ENCODE measurements at places on chromosomes 5 and 9.

DNA sequence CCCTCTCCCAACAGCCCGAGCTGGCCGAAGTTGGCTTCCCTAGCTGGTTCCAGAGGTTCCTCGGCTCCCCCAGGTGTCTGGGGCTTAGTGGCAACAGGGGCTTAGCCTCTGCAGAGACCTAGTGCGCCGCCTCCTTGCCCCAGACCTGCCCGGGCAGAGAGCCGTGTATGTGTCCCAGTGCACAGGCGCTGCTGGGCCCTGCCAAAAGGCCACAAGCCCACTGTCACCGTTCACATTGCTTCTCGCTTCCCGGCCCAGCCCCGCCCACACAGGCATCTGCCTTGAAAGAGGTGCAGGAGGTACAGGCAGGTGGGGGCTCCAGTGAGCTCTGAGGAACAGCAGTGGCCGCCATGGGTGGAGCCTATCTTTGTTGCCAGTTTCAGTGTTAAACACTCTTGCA is 2.5 kb upstream of the CACFD1 start:
- no peak for DNase-seq

DNA sequence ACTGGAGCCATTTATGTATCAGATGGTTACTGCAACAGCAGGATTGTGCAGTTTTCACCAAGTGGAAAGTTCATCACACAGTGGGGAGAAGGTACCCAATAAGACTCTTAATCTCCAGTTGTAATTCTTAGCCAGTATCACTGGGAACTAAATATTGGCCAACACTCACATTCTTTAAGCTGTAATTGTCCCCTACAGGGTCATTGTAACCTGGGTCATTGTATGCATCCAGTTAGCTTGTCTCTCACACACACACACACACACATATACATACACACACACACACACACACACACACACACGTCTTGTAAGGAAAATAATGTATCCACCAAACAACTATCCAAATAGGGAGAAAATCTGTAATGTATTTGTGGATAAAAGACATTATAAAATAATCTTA is 113.0 kb downstream of the GIN1 start:
- DNase-seq: no peak

- no peak for DNase-seq
These were observed 473.3 kb upstream of the ZNF608 start for GRCh38 chr5:125219710-125220109.

DNA sequence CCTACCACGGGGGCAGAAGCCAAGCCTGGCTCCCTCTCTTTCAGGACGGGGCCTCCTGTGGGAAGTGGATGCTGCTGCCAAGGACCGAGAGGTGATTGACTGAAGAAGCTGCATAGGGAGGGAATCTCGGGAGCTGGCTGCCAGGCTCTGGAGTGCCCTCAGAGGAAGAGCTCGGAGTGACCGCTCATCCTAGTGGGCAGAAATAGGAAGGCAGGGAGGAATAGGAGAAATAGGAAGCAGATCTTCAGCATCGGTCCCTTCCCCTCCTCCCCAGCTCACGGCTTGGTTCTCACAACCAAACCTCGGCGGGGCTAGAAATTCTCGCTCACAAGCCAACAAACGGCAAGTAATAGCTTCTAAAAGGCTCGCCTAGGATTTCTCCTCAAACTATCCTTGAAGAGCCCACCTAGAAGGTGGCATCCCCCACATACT is 159.9 kb upstream of the RAI14 start:
- DNase-seq: peak; percentile 67

DNA sequence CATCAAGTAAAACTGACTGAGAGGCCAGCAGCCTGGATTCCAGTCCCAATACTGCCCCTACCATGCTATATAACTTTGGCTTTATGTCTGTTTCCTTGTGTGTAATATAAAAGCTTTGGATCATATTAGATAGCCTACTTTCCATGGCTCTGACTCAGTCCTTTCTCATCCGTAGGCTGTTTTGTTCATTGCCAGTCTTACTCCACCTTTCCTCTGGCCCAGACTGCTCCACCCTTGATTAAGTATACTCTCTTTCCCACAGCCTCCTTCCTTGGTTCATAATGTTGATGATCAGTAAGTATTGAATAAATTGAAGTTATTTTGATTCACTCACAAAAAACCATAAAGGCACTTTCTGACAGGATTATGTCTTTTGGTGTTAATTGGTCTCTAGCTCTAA is 1.5 kb upstream of the MRPS30 start:
- DNase-seq: no peak

DNA sequence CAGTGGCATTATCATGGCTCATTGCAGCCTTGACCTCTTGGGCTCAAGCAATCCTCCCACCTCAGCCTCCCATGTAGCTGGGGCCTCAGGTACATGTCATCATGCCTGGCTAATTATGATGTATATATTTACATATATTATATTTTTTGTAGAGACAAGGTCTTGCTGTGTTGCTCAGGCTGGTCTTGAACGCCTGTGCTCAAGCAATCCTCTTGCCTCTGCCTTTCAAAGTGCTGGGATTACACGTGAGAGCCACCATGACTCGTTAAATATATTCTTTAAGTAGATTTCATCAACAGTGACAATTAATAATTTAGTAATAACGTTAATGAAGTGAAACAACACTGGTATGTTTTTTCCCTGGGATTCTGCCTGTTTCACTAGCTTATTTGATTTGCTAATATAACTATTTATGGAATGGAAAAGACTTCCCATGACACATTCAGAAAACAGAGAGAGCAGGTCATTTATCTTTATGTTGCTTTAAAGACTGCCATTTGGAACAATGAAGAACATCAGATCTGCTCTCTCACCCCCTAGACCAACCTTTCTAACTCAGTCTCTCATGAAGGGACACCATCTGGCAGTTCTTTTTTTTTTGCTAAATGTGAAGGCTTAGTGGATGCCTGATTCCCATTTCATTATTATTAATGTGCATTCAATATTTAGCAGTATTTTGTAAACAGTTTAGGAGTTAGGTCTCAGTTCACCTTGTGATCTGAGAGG is 295.6 kb downstream of the KIF4B start:
- no peak for DNase-seq

- no peak for DNase-seq
These were observed 72.5 kb upstream of the DAPK1 start for GRCh38 chr9:87425202-87425601.

- no peak for DNase-seq
These were observed 79.2 kb downstream of the SEMA5A start for GRCh38 chr5:9466697-9467096.

DNA sequence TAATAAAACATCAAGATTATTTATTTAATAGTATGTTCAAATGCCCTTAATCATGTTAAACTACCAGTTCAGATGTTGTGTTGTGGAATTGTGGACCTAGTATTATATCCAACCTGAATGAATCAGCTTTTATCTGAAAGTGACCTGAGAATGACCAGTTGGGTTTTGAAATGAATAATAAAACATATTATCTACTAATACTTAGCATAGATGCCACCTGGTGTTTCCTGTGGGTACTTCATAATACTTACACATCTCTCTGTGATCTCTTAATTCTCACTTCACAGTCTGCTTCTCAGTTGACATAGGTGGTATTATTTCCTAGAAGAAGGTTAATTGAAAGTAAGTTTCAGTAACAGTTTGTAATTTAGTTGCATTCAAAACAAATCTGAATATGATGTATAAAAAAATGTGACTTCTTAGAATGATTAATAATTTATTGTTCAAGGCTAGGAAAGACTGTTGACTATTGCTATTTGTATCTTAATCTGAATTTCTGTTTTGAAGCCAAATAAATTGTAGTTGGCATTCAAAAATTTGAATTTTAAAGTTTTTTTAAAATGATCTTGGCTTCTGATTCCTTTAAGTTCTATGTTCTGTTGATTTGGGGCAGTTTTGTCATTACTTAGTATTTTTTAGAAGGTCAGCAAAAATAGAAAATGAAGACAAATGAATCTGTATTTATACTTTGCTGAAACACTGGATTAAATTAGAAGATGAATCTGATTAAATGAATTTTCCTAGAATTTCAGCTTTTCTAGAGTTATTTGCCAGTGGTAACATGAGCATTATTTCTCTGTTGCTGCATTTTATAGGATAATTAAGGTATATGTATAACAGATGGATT is 48.2 kb downstream of the KIF2A start:
- no peak for DNase-seq

DNA sequence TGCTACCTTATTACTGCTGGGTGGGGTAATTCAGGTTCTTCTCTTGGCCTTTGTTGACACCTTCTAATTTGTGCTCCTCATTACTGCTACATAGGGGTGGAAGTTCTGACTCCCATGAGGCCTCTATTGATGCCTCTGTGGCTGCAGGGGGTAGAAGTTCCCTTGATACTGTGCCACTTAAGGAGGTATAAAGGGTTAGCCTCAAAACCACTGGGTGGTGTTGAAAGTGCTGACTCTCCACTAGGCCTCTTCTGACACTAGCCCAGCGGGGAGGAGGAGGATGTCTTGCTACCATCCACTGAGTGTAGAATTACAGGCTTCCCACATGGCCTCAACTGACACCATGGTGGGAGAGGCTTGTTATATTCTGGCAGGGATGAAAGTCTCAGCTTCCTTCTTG is 36.7 kb upstream of the CCDC112 start:
- DNase-seq: no peak

GRCh38 chr9:6106711-6107339 is 91.4 kb upstream of the RANBP6 start:
- no peak for DNase-seq

- DNase-seq: no peak
These were observed 61.9 kb downstream of the TLE1 start for GRCh38 chr9:81627481-81627880.

DNA sequence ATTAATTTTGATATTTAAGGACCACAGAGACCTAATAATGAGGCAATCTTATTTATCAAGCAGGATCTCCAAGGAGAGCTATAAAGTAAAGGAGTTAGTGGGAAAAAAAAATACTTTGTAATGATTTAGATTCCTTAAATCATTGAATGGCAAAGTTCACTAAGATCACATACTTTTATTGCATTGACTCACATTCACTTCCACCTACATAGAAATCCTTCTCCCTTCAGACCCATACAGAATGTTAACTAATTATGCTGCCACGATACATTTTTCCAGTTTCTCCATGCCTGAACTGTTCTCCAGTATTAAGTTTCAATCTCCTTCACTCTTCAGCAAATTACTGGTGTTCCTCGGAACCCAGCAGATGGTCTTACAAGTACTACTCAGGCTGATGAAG is 388.7 kb downstream of the EFNA5 start:
- no peak for DNase-seq

DNA sequence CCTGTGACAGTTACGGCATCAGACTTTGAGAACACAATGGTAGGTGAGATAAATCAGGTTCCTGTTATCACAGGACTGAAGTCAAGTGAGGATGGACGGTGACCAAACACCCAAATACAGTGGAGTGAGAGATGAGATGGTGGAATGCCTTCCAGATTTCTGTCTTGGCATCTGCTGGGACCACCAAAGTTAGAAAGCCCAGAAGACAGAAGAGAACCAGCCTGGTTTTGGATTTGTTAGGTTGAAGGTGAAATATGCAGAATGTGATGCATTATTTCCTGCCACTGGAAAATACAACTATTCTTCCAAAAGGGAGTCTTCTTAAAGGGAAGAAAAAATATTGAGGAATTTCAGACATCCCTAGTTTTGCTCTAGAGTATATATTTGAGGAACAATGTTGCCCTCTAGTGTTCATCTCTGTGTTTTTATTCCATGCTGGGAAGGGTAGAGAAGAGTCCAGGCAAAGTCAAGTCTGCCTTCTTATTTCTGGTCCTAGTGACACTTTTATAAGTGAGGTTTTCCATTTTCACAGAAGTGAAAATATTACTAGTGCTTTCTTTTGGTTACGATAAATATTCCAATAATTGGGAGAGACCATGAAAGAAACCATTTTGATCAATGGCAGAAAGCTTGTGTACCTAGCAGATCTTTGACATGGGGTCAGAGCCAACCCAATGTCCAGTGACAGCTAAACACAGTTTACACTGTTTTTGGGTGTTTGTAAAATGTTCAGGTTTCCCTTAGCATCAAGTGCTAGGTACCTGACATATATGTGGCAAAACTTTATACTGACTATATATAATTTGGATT is 142.3 kb upstream of the ANKH start:
- peak; percentile 59 for DNase-seq

- no peak for DNase-seq
These were observed 67.8 kb downstream of the MAN2A1 start for GRCh38 chr5:109757490-109757889.

DNA sequence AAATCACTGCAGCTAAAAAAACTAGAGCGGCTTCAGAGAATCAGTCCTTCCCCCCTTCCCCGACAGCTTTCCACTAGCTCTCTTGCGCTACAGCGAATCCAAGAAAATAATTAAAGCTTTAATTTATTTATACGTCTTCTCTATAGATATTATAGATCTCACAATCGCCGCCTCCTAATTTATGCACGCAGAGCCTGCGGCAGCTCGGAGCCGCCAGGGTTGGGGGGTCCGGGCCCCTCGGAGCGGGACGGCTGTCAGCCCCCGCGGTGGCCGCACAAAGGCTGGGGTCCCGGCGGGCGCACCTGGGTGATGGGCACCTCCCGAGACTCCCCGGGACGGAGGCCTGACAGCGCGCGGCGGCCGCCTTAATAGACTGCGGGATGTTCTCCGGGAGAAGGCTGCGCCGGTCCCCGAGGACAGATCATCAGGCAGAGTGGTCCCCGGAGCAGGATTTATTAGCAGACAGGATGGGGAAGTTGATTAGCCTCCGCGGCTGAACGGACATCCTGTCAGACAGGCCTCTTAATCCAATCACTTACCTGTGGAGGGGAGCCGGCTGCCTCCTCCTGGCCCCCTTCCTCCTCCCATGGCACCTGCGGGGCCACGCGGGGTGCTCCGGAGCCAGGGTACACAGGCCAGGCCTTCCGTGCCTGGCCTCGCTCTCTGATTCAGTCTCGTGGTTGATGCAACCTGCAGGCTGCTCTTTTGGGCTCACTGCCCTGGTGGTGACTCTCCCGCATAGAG is 166.8 kb downstream of the MELK start:
- no peak for DNase-seq

- peak; percentile 52 for DNase-seq
These were observed 73.2 kb downstream of the SNCAIP start for GRCh38 chr5:122385286-122385685.

DNA sequence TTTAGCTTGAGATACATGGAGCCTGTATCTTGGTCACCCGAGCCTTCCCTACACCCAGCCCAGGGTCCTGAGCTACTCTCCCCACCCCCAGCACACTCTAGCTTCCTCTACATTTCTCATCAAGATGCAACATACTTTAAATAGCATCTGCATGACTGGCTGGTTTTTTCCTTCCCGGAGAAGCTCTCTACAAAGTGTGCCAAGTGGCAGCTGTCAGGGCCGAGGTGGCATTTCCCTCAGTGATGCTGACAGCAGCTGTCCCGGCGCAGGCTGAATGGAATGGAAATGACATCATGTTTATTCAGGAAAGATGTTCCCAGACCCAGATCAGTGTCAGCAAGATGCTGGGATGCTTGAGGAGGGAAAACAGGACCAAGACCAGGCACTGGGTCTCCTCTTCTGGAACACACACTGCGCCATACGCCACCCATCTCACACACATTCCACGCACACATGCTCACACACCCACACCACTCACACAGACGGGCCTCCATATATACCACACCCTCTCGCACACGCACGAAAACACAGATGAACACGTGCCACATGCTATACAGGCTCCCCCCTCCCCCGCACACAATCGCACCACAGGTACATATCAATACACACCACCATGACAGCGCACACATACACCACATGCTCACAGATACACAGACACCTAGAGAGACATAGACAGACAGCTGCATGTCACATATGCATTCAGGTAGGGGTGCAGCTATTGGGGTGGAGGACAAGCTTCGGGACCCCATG is 67.8 kb downstream of the LHX2 start:
- peak; percentile 56 for DNase-seq
